Substantia nigra (tissue), 51 donors: ENCODE measurements at places on chromosomes 2 and 18.

- DNase-seq, result no peak
Observed at GRCh38 chr18:55900380-55900779, 312.4 kb upstream of the TCF4 start.

- no peak for DNase-seq
Observed at GRCh38 chr2:4300616-4301015, 597.2 kb downstream of the DCDC2C start.

DNA sequence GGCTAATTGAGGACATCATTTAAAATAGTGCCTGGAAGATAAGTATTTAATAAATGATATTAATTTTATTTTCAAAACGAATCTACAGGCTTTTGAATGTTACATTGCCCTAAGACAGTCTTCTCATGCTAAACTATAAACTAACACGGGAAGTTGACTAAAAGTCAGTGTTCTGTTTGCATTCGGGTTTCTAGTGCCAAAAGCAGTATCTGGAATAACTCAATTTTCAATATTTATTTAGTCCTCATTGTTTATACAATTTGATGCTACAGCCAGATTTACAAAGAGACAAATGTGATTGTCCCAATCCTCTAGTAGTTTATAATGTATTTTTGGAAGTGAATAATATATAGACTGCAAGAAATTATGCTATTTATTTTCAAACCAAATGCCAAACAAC is 429.2 kb downstream of the LRP1B start:
- DNase-seq, result no peak

- no peak for DNase-seq
Observed at GRCh38 chr2:148614322-148615049, 30.1 kb upstream of the EPC2 start.

- DNase-seq, result no peak
Observed at GRCh38 chr2:216880509-216881184, 20.8 kb upstream of the TNP1 start.

GRCh38 chr2:210681491-210681890 is 125.1 kb downstream of the CPS1 start:
- DNase-seq, result no peak

GRCh38 chr2:85181134-85181631 is 48.0 kb downstream of the TCF7L1 start:
- no peak for DNase-seq

- DNase-seq, result no peak
Observed at GRCh38 chr2:19651466-19651865, 250.3 kb downstream of the TTC32 start.

- DNase-seq, result no peak
Observed at GRCh38 chr18:10062302-10063300, 148.8 kb downstream of the VAPA start.

DNA sequence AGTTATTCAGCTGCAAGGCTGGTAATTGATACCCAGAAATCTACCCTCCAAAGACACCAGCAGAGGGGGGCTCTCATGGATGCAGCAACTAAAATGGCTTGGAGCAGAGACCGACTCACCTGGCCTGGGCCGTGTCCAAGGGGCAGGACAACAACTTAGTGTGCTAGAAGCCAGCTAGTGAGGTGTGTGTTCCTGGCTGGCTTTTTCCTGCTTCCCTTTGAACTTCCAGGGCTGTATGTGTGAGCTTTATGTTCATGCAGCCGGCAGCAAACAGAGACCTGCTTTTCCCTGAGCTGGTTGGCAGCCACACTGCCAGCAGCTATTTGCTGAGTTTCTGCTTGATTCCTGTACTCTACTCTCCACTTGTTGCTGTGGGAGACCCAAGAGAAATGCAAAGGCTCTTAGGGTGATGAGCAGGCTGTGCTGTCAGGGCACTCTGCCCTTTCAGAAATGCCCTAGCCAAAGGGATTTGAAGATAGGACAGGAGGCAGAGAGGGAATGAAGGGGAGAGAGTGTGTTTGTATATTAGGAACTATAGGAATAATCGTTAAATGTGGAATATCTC is 23.7 kb upstream of the GRP start:
- DNase-seq, result no peak

GRCh38 chr2:43160778-43161177 is 65.6 kb downstream of the ZFP36L2 start:
- no peak for DNase-seq

GRCh38 chr2:214519258-214519818 is 108.5 kb downstream of the VWC2L start:
- no peak for DNase-seq

DNA sequence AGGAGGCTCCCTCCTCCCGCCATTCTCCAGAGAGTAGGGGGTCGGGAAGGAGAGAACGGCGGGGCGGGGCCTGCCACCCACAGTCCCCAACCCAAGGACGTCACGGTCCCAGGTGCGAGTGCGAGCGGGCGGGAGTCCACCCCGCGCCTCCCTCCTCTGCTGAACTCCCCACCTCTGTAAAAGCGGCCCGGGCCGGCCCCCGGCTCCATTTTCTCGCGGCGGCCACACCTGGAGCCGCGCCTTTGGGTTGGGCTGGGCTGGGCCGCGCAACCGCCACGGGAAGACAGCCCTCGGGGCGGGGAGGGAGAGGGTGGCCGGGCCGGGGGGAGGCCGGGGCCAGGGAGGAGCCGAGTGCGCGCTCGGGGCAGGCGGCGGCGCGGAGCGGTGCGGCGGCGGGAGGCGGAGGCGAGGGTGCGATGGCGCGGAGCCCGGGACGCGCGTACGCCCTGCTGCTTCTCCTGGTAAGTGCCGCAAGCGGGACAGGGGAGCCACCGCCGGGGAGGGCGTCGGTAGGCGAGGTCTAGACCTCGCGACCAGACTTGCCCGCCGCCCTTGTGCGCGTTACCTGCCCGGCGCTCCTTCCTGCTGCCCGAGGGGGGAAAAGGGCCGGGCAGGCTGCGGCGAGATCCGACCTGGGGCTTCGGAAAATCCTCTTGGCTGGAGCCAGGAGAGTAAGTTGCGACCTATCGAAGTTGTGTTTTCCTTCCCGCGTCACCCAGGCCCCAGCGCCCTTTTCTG is at the start of gene DSG2:
Gene DSG2 (plus strand): TSS at position 342 of the 738 bp plus-strand sequence. CDS start 75 bp downstream, at position 417.
- no peak for DNase-seq

DNA sequence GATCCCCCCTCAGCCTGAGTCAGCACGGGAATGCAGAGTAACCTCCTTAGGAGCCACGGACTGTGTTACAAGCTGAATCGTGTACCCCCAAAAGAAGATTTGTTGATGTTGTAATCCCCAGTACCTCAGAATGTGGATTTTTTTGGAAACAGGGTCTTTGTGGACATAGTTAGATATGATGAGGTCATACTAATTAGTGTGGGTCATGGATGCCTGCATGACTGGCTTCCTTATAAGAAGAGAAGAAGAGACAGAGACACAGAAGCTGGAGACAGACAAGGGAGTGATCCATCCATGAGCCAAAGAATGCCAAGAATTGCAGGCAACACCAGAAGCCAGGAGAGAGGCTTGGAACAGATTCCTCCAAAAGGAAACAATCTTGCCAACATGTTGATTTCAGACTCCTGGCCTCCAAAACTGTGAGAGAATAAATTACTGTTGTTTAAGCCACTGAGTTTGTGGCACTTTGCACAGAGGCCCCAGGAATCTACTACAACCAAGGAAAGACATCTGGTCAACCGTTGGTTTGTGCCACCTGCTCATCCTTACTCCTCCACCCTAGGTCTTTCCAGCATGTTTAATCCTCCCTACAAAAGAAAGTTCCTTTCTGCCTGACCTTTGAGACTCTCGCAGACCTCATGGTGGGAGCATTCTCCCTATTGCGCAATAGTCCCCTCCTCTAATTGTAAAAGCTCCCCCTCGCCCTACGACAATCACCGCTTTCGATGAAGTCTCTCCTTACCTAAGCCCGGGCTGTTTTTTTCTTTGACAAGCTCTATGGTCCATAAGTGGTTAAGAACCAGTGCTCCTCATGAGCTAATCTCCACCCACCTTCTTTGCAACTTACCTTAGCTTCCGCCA is 91.6 kb downstream of the DNER start:
- no peak for DNase-seq

DNA sequence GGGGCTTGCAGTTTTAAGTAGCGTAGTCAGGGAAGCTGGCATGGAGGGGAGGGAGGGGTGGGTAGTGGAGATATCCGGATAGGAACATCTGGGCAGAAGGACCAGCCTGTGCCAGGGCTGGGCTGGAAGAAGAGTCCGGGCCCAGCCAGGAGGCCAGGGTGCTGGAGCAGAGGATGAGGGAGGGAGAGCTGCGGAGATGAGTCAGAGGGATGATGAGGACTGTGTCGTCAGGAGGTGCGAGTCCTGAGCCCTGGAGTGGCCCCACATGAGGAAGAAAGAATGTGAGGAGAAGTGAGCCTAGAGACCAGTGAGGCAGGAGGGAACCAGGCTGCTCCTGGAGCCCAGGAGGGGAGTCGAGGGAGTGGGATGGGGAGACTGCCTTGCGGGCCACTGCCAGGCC is 82.4 kb downstream of the CTIF start:
- DNase-seq, result no peak
